ENCODE measurements at places on chromosomes 7 and 10.

GRCh38 chr7:70527520-70528115 lies 604.3 kb upstream of the GALNT17 start:
- no peak for DNase-seq

DNA sequence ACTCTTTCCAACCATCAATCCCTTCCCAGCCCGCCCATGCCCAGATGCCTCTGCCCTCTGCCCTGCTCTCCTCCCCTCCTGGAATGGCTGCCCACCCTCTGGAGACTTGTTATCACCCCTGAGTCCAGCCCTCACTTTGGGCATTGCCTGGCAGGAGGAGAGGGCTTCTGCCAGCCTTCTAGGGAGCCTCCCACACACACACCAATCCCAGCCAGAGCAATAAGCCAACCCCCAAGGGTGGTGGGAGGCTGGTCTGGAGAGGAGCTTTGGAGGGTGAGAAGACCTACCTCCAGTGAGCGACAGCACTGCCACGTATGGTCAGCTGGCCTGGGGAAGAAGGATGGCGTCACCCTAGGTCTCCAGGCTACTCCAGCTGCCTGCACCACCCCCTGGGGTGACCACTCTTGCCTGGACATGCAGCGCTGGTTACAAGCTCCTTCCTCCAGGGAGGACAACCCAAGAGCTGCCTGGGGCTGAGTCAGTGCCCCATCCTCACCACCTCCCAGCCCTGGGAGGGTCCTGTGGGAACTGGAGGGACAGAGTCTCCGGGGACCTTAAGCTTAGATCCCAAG lies 8.4 kb downstream of the C10orf105 start:
- DNase-seq, result no peak

- no peak for DNase-seq
Measured at GRCh38 chr10:43380610-43381222, 9.3 kb downstream of the FXYD4 start.

DNA sequence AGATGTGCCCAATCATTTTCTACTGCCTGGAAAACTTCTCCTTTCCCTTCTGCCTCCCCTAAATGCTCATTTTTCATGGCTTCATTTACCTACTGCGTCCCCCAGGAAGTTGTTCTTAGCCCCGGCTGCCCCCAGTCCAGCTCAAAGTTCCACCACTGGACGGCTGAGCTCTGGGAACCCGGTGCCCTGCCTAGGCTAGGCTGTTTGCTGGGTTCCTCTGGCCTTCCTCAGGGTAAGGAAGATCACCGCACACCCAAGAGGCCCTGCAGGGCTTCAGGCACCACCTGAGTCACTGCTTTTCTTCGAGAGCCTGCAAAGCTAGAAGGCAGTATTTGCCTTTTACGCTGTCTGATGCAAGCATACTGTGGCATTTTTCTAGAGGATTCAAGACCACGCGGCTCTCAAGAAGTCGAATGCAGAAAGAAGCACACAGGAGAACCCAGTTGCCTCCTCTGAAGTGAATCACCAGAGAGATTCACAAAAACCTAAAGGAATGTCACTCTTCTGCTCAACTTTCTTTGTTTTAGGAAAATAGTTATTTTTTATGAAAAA lies 46.7 kb upstream of the ZMIZ1 start:
- DNase-seq, result no peak

DNA sequence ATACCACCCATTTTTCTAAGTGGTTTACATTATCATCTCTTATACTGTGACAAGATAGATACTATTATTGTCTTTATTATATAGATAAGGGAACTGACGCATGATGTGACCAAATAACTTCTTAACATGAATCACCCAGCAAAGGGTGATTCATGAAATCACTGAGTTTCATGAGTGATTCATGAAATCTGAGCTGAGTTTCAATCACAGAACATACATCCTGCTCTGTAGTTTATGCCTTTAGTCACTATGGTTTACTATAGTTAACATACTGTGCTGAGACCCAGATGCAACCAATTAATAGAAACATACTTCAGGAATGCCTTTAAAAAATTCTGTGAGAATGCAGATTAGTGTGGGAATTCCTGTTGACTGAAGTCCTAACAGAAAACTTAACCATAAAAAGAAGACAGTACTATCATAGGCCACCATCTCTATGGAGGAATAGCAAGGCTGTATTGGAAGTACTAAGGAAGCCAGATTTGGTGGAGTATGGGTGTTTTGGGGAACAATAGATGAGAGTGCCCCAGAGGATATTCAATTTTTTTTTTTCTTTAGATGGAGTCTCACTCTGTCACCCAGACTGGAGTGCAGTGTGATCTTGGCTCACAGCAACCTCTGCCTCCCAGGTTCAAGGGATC lies 43.1 kb upstream of the SEMA3A start:
- DNase-seq, result no peak

- DNase-seq, result no peak
Measured at GRCh38 chr7:125670926-125671572, 741.4 kb upstream of the POT1 start.

DNA sequence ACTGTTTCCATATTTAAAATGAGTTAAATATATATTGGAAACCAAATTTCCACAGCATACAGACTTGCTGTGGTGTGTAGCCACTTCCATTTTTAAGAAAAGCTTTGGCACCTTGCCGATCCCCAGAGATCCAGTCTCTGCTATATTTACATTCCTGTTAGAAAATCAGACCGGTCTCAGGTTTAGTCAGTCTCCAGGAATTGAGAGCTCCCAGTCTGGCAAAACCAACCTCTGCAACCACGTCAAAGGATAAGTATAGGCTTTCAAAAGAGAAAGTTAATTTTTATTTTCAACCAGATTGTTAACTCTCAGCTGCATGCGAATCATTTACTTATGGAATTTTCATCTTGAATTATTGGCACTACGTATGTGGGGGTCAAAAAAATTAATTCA lies 28.2 kb downstream of the PUS7 start:
- DNase-seq, result no peak

- no peak for DNase-seq
Measured at GRCh38 chr7:3987426-3987927, 686.4 kb downstream of the SDK1 start.

DNA sequence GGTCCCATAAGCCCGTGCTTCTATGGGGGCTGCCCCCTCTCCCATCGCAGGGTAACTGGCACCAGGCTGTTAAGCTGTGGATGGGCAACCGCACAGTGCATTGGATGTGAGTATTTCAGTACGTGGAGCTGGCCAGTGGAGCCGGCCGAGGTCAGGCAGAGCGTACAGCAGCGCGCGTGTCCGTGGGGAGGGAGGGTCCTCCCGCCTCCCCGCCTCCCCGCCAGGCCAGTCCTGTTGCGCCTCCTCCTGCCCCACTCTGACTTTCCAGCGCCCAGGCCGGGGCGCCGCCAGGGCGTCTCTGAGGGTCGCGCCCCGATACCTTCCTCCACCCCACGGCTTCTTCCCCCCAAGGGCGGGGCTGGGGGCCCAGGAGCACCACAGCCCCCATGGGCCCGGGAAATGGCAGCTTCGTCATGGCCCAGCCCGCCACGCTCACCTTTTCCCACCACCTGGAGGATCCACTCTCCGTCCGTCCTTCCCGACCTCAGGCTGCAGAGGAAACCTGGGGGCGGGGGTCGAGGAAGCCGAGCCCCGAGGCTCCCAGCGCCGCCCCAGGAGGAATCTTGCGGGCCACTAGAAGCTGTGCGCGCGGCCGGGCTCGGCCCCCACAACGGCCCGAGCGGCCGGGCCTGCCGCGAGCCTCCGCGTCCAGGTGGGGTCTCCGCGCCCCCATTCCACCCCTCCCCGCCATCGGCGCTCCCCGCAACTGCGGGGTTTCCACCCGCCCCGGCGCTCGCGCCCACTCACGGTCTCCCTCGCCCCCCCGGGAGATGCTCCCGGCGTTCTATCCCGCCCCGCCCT lies 831 bp upstream of the PFKP start:
- DNase-seq, result no peak

- no peak for DNase-seq
Measured at GRCh38 chr10:78473006-78473405, 439.3 kb downstream of the RPS24 start.

GRCh38 chr10:12393831-12394230 lies 44.5 kb downstream of the CAMK1D start:
- DNase-seq, result no peak

DNA sequence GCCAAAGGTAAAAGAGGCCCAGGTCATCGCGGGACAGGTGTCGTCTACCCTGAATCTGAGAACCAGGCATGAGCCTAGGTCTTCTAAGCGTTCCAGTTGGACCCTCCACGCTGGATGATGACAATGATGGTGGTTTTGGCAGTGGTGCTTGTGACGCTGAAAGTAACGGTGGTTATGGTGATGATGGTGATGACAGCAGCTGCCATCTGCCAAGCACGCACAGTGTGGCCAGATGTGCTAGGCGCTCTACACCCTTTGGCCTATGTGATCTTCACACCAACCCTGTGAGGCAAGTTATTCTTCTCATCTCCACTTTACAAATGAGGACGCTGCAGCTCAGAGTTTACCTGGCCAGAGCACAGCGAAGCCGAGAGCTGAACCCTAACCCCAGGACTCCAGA lies 93.9 kb downstream of the FAM53B start:
- no peak for DNase-seq

DNA sequence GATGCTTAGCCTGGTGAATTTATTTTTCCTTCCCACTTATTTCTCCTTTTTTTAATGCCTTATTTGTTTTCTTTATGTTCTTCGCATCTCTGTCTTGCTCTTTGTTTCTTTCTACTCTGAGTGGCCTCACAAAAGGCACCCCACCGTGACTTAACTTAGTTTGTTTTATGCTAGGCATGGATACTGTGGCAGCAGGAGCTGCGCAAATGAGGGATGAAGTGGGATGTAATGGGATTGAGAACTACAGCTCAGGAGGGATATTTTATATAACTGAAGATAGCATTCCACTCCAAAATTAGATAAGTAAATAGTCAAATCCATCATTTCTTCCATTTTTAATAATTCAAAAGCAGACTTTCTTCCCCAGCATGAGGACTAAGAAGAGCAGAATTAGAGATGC lies 1.7 kb upstream of the CACNA2D1 start:
- no peak for DNase-seq

GRCh38 chr10:123135415-123136141 lies at the start of gene HMX3:
TSS of gene HMX3 (plus strand) at chr10:123135970. CDS start at chr10:123136051, 81 bp downstream.
- DNase-seq, result no peak

DNA sequence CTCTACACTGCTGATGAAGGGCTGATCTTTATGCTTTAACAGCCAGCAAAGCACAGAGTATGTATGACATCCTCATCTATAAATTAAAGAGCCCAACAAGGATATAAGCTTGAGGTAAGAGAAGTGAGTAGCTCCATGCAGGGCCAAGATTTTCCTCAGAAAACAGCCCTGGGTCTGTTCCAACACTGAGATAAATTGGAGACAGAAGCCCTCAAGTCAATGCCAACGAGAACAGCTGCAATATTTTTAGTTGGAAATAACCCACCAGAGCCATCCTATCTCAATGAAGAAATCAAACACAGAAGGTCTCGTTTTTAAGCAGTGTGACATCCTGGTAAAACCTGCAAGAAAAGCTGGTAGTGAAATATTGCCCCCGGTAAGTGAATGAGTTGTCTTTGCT lies 297.0 kb upstream of the AUTS2 start:
- no peak for DNase-seq

DNA sequence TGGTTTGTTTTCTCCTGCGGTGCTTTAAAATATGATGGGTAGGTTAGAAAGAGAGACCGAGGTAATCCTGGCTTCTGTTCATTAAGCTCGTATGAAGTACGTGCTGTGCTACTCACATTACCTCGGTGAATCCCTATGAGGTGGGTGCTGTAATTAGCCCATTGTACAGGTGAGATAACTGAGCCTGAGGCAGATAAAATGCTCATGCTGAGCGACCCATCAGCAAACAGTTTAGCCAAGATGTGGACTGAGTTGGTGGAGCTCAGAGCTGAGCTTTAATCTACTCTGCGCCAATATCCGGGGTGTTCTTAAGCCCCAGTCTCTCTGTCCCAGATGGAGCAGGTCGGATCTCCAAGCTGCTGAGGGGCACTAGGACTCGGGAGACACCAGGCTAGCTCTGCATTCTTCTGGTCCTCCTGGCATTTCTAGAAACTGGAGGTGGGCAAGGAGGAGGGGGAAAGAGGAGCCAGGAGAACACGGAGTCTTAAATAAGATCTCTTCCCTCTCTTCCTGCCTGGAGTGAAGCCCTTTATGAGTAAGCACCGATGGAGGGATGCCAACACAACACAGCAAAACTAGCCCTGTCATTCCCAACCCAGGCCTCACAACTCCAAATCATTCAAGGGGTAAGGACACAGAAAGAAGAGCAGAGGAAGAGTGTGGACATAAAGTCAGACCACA lies 458.5 kb downstream of the KCNMA1 start:
- DNase-seq, result no peak

- DNase-seq, result no peak
Measured at GRCh38 chr7:80984619-80985018, 65.8 kb upstream of the SEMA3C start.

DNA sequence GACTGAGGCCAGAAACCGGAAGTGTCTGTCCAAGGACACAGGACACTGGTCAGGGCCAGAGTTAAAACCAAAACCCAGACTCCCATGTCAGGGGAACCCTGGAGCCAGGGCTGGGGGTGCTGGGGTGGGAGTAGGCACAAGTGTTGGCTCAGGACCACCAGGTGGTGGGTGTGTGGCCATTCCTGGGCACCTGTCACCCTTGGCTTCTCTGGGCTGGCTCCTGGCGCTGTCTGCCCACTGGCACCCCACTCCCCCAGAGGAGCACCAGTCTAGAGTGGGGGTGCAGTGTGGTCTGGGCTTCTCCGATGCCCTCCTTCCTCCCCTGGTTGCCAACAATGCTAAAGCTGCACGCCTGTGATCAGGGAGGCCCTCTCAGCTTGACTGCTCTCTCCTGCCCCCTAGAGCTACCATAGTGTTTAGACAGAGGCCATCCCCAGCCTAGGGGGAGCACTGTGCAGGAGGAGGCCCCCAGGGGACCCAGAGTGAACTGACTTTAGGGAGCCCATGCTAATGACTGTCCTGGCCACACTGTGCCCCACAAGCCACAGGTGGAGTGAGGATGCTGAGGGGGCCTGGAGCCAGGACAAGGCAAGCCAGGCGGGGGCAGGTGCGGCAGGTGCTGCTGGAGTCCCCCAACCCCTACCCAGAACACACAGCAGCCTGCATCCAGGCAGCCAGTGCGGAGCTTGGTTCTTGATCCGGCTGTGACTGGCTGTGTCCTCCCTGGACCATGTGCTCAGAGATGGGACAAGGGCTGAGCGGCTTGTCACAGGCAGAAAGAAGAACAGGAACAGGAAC lies 11.0 kb downstream of the RASGEF1A start:
- no peak for DNase-seq

GRCh38 chr7:129225206-129225930 lies 538 bp downstream of the AHCYL2 start:
- no peak for DNase-seq

DNA sequence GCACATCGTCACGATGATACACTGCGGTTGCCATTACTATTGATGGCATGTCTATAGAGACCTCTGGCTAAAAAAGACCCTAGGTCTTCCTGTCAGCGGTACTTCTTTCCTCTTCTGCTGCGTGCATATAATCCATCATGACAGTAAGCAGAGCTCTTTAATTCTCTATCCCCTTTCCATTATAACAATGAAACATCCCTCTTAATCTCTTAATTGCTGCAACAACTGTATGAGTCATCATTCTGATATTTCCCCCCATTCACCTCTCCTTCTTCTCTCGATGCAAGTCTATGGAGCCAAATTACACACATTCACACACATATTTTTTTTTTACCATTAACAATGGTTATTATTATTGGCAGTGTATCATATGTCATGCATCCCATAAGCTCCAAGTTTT lies 45.2 kb upstream of the AKR1E2 start:
- no peak for DNase-seq

All from esophagus squamous epithelium (tissue), 5 donors.